ENCODE measurements at places on chromosomes 5 and 9.
A peak's percentile ranks its signal among the peaks of the same experiment; 100 is the strongest.

GRCh38 chr9:81037889-81038288, 651.5 kb downstream of the TLE1 start:
- DNase-seq = no peak

- no peak for DNase-seq
These were observed 529 bp upstream of the NRARP start for GRCh38 chr9:137302449-137303150.

DNA sequence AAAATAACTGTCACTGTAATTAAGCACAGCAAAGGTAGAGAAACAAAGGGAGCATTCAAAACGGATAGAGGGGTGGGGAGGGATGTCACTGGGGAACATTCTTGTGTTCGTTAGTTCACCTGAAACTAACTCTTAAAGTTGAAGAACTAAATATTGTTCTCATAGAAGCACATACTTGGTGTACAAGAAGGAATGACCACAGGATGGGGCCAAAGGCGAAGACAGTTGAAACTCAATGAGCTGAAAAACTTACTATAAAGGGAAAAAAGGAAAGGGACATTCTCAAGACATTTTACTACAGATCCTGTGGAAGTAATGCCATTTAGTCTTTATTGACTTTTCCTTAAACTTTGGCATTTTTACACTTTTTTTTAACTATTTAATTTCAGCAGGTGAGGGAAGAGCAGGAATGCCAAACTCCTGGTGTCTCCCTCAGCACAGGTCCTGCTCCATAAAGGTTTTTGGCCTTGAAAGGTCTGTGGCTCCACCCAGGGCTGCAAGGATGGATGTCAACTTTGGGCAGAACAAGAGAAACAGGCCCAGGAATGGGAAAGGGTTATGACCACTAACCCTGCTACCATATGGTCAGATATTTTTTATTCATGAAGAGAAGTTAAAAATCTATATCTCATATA, 197.6 kb upstream of the RASA1 start:
- DNase-seq = no peak

- DNase-seq = peak; percentile 5
These were observed 10.3 kb upstream of the GLE1 start for GRCh38 chr9:128494108-128494745.

DNA sequence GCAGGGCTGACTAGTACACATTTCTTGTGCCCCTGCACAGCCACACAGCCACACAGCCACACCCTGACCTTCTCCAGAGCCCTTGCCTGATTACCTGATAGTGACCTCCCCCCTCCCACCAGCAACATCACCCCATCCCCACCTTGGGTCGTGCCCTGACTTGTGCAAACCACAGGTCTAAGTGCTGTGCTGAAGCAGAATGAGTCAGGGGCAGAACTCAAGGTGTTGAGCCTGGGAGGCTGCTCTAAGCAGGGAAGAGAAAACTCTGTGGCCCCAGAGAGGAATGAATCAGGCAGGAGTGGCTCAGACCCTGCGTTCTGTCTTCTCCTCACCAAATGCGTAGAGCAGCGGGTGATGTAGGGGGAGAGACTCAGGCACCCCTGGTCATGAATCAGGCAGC, 24.3 kb upstream of the FAT2 start:
- no peak for DNase-seq

- no peak for DNase-seq
These were observed 79.9 kb downstream of the OLFM1 start for GRCh38 chr9:135167356-135167755.

- DNase-seq = no peak
These were observed 33.8 kb downstream of the CHSY3 start for GRCh38 chr5:129938077-129938476.

All from stimulated activated CD4-positive, alpha-beta T cell treated with anti-CD3 and anti-CD28 coated beads, Interleukin-12 subunit alpha, Interleukin-12 subunit beta, amount 100 ng/mL, for 4 hours (primary cell).